ENCODE measurements at places on chromosomes 12 and 14. TPM values are rescaled to one million over a fixed set of nuclear protein-coding genes. Genes with fewer than 3 reads are reported as not detected.

Gene EXOC3L4
- total RNA-seq = 0.82 TPM

Gene STAC3
- total RNA-seq = 0.40 TPM

Gene CRIP1
- 1,923 TPM for total RNA-seq

Gene GTF2A1
- total RNA-seq = 12.7 TPM

Gene KRT8
- total RNA-seq = 4,500 TPM

Gene KLRK1
- not detected for total RNA-seq

Gene SLC2A14
- not detected for total RNA-seq

Gene ST8SIA1
- total RNA-seq = not detected

Gene ACSM4
- not detected for total RNA-seq

Gene KRT80
- 36.8 TPM for total RNA-seq

Gene MANSC4
- not detected for total RNA-seq

Gene DIP2B
- 16.8 TPM for total RNA-seq

Gene MDGA2
- not detected for total RNA-seq

Gene CCDC197
- total RNA-seq = not detected

Gene PLA2G1B
- not detected for total RNA-seq

Gene PTPRB
- 0.75 TPM for total RNA-seq

Gene SMIM41
- total RNA-seq = not detected

Gene NTF3
- not detected for total RNA-seq

Gene GSG1
- total RNA-seq = 0.90 TPM

Gene TMEM132C
- not detected for total RNA-seq

Gene DPY19L2
- 1.5 TPM for total RNA-seq

Gene FLVCR2
- 5.4 TPM for total RNA-seq

Gene CLEC4D
- not detected for total RNA-seq

Gene PTPRO
- not detected for total RNA-seq

Gene BEST3
- 1.5 TPM for total RNA-seq

Gene ASCL1
- not detected for total RNA-seq

Gene PZP
- total RNA-seq = not detected

Gene BDKRB2
- 1.7 TPM for total RNA-seq

Data from A549 treated with GW870086 at 1 μM for 4 hours (cell line).